ENCODE measurements at places on chromosomes 5 and 9.

GRCh38 chr5:96121364-96121763 is 159.7 kb upstream of the ELL2 start:
- no peak for DNase-seq

DNA sequence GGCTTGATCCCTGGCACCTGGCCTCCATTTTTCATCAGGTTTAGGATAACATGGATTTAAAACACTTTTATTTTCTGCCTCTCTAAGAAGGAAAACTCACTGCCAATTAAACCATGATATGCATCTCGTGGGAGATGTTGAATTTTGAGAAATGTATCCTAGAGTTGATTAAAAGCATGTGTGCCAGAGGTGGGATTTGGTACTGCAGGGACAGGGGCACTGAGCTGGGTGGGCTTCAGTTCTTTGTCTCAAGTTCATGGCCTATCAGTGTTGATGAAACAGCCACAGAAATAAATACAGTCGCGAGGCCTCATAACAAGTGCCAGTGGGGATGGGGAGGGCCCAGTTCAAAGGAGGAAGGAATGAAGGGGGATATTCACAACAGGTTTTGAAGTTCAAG is 34.9 kb downstream of the POLR1E start:
- no peak for DNase-seq

DNA sequence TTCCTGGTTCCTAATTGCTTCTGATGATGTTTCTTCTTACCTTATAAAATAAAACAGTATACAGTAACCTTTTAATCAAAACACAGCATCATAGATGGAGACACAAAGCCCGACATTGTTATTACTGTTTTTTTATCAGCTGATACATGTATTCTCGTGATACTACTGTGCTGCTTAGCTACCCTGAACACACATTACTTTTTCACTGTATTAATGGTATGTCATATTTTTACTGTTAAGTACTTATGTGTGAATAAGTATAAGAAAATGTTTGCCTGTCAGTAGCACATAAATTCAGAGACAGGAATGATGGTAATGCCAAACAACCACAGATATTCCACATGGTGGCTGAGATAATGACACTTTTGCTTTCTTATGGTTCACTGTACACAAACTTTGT is 68.7 kb downstream of the RAB24 start:
- DNase-seq, result no peak

GRCh38 chr5:164470312-164470711 is 964.9 kb downstream of the MAT2B start:
- no peak for DNase-seq

- no peak for DNase-seq
Observed at GRCh38 chr5:56837956-56838355, 22.6 kb downstream of the MAP3K1 start.
